ENCODE measurements at places on chromosomes 3 and 15.

- DNase-seq, result no peak
Measured at GRCh38 chr3:16300881-16301359, 35.9 kb downstream of the OXNAD1 start.

DNA sequence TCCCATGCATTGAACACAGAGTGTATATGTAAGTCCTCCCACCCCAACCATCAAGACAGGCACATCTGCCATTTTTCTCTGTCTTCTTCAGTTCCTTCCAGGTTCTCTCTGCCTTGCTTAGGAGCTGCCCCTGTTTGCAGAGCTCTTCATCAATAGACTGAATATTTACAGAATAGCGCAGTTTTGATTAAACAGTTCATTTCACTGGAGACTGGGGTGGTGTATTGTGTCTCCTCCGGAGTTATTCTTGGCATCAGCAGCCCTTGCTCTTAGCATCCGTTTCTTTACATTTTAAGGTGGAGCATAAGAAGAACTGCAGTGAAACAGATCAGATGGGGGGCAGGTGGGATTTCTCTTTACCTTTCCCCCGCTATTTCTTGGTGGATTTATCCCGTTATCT lies 87.7 kb downstream of the LIPC start:
- no peak for DNase-seq

DNA sequence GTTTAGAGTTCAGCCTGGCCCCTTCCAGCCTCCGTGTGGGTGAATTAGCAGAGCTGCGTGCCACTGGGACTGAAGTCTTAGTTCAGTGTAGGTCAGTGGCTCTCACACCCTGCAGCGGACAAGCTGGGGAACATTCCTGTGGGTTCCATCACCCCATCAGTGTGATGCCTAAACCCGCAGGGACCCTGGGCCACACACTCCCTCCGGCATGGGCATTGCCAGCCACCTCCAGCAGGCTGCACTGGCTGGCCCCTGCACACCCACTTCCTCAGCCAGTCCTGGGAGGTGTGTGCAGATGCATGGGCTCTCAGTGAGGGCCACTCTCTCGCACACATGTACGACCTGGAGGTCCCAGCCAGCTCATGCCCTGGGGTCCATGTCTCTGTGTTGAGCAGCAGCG lies 32.1 kb upstream of the TOPBP1 start:
- DNase-seq, result no peak

DNA sequence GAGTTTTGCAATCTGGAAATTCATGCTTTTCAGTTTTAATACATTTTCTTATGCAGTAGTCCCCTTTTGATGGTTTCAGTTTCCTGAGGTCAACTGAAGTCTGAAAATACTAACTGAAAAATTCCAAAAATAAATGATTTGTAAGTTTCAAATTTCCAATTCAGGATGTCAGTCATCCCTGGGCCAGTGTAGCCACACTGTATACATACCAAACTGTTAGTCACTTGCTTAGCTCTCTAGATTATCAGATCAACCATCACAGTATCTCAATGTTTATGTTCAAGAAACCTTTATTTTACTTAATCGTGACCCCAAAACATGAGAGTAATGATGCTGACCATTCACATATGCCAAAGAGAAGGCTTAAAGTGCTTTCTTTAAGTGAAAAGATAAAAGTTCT lies 715.5 kb downstream of the GBE1 start:
- no peak for DNase-seq

GRCh38 chr3:101588616-101589015 lies 14.6 kb downstream of the PCNP start:
- no peak for DNase-seq

- no peak for DNase-seq
Measured at GRCh38 chr15:42876224-42876623, 44.4 kb downstream of the TTBK2 start.

- no peak for DNase-seq
Measured at GRCh38 chr15:82048811-82049210, 3.0 kb upstream of the MEX3B start.

GRCh38 chr3:105730801-105731354 lies 137.9 kb downstream of the CBLB start:
- no peak for DNase-seq

DNA sequence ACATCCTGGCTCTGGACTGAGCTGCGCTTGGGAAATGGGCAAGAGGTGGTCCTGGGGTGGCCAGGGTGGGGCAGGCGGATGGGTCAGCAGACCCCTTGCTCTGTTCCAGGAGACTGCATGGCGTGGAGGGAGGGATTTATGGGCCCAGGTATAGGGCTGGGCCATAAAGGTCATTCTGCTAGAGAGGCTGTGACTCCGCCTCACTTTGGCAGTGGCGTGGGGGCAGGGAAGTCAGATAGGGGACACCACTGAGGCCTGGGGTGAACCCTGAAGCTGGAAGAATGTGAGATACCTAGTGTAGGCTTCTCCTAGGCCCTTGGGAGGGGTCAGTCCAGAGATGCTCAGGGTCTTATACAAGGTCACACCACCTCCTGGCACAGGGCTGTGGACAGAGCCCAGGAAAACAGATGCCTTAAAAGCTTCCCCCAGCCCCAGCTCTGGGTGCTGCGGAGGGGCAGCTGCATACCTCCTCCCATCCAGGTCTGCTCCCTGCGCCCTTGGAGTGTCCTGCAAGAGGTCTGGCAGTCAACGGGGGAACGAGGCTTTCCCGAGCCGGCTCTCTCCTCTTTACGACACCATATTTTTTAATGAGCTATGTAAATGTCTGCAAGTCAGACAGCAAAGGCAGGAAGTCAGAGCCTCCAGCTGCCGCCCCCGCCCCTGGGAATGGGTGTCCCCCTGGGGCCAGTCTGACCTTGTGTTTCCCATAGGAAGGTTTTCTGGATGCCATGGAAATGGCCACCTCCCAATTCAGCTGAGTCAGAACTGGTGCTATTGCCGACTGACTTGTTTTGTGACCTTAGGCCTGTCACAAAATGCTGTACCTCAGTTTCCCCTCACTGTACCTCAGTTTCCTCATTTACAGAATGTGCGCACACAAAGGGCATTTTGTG lies 26.3 kb downstream of the LINGO1 start:
- DNase-seq, result no peak

Measured in BJ (cell line).